Right forelimb (tissue), 1 donor: ENCODE measurements at places on chromosomes 1 and 21.

GRCh38 chr1:98429965-98430443, 231.5 kb upstream of the SNX7 start:
- DNase-seq = no peak

GRCh38 chr1:30132602-30133286, 590.6 kb downstream of the MATN1 start:
- DNase-seq = no peak

DNA sequence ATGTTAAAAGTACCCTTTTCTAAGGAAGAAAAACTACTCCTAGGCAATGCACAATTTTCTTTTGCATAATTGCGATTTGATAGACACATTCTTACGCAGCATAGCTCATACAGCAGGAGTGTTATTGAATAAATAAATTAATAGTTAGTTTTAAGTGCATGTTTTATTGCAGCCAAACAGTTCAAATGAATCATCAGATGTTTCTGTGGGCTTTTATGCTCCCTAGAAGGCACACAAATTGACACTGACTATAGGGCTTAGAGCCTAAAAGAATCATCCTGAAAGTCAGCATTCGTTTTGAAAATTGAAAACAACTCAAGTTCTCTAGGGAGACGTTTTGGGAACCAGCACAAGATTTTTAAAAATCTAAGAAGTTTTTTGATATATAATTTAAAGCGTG, 411.9 kb downstream of the HLX start:
- DNase-seq = no peak

DNA sequence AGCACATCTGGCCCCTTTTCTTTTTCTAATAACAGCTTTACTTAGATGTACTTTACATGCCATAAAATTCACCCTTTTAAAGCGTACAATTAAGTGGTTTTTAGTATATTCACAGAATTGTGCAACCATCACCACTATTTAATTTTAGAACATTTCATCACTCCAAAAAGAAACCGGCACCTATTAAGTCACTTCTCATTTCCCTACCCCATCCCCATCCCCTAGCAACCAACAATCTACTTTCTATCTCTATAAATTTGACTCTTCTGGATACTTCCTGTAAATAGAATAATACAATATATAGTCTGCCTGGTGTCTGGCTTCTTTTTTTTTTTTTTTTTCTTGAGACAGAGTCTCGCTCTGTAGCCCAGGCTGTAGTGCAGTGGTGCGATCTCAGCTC, 59.5 kb upstream of the ENAH start:
- DNase-seq = no peak

- DNase-seq = no peak
These were observed 56.3 kb upstream of the GALNT2 start for GRCh38 chr1:230010603-230011332.
